ENCODE measurements at places on chromosomes 13 and 19.
A peak's percentile ranks its signal among the peaks of the same experiment; 100 is the strongest.

DNA sequence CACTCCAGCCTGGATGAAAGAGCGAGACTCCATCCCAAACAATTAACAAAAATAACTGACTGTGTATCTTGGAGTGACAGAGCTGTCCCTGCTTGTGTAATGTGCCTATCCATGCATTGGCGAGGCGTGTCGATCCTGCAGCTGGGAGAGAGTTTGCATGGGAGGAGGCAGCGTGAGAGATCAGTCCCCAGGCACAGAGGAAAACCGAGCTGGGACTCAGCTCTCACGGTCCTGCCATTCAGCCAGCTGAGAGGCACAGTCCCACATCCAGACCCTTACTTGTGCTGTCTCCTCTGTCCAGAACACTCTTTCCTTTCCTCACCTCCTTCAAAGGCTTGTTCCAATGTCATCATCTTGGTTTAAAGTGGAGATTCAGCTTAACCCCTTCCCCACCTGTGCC, 11.9 kb upstream of the SULT2B1 start:
- DNase-seq, result no peak

DNA sequence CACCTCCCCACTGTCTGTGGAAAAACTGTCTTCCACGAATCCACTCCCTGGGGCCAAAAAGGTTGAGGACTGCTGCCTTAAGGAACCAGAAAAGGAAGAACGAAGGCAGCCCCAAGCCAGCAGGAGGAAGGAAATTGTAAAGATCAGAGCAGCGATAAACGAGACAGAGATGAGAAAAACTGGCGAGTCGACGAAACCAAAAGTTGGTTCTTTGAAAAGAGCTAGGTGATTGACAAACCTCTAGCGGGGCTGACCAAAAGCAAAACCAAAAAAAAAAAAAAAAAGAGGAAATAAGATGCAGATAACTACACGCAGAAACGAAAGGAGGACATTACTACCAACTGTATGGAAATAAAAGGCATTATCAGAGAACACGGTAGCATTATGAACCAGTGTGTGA, 76.9 kb downstream of the GADD45B start:
- DNase-seq, result peak; percentile 26

DNA sequence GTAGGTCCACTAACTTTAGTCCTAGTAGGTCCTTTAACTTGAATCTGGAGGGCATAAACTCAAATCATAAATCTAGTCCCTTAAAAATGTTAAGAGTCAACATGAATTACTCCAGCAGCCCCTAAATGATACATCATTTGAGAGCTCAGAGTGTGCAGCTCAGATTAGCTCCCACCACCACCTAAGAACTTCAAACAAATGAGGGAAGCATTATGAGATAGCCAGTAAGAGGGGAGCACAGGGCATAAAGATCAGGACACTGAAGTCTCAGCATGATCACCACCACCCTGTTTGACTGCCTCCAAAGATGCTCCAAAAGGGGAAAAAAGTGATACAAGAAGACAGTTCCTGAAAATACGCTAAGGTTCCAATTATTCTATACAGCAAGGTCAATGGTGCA, 5.7 kb downstream of the PROSER1 start:
- DNase-seq, result no peak

DNA sequence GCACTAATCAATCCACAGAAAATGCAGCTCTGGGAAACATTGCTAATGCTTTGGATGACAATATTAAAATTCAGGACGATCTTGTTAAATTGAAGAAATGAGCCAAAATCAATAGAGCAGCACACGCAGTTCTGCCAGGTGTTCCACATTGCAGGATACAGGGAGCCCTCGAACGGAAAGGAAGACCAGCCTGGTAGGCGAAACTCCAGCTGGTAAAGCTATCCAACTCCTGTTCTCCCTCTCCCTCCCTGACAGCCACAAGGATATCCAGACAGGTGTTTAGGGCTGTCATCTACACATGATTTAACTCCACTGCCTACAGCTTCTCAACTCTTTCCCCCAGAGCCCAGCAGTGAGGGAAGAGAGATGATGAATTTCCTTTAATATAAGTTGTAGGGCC, 67.7 kb downstream of the EPSTI1 start:
- DNase-seq, result no peak

DNA sequence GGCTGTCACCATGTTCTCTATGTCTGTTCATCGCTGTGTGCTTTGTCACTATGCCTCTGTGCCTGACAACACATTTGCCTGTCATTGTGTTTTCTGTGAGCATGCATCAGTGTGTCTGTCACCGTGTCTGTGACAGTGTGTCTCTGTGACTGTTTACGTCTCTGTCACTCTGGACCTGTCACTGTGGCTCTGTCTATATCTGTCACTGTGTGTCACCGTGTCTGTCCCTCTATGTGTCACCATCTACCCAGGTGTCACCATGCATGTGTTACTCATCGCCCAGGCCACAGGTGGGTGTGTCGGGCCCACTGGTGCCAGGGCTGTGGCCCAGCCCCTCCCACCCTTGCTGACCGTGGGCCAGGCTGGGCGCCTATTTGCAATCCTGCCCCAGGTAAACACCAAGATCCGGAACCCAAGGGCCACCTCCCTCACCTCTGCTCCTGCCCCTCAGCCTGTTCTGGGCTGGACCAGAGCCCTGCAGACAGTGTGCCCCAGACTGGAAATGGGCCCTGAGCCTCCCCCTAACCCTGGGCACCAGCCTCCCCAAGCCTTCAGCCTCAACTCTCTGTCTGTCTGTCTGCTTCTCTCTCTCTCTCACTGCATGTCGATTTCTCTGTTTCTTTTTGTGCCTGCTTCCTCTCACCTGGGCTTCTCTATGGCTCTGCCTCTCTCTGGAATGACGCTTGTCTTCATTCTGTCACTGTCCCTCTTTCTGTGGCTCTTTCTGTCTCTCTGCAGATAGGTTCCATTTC, 7.7 kb downstream of the IRF2BP1 start:
- DNase-seq, result no peak

DNA sequence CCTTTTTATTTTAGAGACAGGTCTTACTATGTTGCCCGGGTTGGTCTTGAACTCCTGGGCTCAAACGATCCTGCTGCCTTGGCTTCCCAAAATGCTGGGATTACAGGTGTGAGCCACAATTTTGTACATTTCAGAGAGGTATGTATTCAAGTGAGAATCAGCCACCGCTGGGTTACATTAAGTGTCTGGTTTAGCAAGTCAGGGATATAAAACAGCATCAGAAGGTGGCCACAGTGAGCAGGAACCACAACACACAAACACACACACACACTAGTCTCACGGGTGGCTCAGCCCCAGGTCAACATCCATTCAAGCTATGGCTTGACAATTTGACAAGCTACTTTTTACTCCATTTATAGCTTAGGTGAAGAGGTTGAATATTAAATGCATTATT, 20.2 kb downstream of the KLK5 start:
- DNase-seq, result no peak

GRCh38 chr19:9406798-9407352, 28.5 kb downstream of the ZNF266 start:
- DNase-seq, result peak; percentile 20

DNA sequence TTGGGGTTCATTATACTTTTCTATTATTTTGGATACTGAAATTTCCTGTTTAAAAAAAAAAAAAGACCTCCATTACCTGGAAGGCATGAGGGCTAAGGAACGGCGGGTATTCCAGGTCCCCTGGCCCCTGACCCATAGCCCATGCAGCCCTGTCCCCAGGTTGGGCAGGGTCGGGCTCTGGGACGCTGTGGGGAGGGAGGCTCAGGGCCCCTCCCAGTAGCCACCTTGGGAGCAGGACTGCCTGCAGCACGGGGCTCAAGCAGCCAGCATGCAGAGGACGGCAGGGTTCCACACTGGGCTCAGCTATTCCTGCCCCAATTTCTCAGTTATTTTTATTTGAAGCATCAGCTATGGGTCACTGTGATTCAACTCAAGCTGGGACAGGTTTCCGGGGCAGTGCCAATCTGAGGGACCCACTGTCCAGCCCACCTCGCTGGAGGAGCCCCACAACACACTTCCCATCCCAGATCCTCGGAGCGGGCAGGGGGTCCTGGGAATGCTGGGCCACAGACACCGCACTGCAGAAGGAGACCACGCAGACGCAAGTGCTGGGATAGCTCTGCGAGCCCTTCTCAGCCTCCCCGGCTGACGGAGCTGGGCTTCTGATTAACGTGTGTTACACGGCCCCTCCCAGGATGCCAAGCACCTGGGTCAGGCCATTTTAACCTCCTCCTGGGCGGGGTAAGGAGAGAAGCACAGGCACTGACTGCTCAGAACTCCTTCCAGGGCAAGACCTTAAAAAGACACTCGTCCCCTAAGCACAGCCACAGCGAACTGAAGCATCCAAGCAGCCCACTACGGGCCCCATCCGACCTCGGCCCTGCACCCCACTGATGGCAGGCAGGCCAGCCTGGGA, 60.1 kb downstream of the PEPD start:
- no peak for DNase-seq

GRCh38 chr19:57888560-57889231, at the start of gene ZNF814:
Gene ZNF814 (minus strand): TSS chr19:57889037. CDS start chr19:57888802, 235 bp downstream.
- DNase-seq, result peak; percentile 74

GRCh38 chr13:73505376-73505890, 446.6 kb downstream of the KLF5 start:
- DNase-seq, result no peak

DNA sequence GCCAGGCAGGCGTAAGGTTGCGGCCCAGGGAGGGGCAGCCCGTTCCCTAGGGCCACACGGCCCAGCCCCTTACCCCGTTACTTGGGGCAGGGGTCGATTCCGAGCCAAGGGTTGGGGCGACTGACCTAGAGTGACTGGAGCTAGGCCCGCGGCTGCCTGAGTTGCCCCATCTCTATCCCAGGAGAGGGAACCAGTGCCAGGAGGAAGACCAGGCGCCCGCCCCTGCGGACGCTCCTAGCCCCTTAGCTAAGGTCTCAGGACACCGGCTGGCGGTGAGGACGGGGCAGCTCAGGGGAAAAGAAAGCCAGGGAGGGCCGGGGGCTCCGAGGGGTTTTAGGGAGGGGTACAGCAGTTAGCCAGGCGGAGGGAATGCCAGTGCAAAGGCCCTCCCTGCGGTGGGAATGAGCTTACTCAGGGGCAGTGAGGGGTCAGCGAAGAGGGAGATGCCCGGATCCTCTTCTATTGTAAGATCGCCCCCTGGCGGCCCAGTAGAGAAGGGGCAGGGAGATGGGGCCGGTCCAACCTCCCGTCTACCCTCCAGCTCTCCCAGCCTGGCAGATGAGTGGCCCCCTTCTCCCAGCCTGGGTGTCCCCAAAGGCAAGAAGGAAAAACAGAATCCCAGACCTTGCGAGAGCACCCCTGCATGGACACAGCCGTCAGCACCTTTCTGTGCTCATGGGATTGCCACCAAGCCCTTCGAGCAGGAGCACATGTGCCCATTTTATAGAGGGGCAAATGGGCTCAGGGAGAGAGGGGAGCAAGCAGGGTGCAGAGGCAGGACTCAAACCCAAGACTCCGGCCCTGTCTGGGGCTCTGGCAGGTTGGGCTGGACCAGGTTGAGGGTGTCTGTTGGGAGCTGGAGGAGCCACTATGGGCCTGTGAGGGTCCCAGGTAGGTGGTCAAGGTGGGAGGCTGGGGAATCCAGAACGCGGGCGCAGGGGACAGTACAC, 16.3 kb downstream of the CILP2 start:
- peak; percentile 27 for DNase-seq

GRCh38 chr13:94345374-94346195, 133.9 kb downstream of the DCT start:
- DNase-seq, result no peak

DNA sequence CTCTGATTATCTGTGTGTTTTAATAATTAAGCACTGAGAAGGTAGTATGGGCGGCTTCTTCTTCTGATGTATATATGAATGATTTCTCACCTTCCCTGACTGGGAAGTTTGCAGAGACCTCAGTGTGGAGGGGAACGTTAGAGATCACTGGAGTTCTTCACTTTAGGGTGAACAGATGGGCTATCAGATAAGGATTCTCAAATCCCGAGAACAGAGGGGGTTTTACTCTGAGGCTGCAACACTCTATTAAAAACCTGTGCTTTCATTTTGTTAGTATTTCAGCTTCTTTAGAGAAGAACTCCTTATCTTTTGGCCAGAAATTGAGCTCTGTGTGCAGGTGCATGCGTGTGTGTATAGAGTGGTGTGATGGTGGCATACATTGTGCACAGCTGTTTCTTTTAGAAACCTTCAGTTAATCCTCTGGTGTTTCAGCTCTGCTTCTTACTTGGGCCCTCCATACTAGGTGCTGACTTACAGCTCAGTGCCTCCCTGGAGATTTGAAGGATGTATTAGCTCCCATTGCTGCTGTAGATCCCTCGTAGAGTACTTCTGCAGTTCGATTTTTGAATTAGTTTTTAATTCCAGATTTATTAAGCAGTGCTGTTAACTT, 45.3 kb upstream of the PCDH9 start:
- DNase-seq, result no peak

DNA sequence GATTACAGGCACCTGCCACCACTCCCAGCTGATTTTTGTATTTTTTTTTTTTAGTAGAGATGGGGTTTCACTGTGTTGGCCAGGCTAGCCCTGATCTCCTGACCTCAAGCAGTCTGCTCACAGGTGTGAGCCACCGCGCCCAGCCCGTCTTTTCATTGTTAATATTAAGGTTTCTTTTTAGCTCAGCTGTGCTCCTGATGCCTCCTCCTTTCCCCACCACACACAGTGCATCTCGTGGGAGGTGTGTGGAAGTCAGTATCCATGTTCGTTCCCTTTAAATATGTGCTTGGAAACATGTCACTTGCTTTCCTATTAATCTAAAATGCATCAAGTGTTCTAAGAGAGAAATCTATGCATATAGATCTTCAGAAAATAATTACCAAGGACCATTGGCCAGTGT, 53.5 kb downstream of the IPO5 start:
- DNase-seq, result no peak

DNA sequence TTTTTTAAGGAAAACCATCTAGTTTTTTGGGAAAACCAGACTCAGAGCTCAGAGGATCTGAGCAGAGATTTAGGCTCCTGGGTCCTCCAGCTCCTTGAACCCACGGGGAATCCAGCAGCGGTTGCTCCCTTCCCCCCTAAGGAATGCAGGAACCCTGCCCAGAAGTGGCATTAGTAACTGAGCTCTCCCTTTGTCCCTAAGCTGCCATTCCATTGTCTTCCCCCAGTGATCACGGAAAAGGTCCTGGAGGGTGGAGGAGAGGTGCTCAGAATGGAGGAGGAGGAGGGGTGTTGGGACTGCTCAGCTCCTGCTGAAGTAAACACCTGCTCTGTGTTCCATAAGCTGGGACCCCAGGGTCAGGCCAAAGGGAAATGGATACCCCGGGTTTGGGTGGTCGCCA, 16.8 kb upstream of the OR1M1 start:
- no peak for DNase-seq

- DNase-seq, result peak; percentile 78
Measured at GRCh38 chr19:49387936-49388372, at the start of gene KASH5. Gene KASH5 (plus strand): TSS chr19:49388249. CDS start chr19:49390884, 2,635 bp downstream.

GRCh38 chr13:28540612-28541011, 45.7 kb upstream of the FLT1 start:
- no peak for DNase-seq

GRCh38 chr19:2577722-2578335, 101.9 kb downstream of the GADD45B start:
- DNase-seq, result no peak

- no peak for DNase-seq
Measured at GRCh38 chr13:26280822-26281221, 26.9 kb downstream of the CDK8 start.

DNA sequence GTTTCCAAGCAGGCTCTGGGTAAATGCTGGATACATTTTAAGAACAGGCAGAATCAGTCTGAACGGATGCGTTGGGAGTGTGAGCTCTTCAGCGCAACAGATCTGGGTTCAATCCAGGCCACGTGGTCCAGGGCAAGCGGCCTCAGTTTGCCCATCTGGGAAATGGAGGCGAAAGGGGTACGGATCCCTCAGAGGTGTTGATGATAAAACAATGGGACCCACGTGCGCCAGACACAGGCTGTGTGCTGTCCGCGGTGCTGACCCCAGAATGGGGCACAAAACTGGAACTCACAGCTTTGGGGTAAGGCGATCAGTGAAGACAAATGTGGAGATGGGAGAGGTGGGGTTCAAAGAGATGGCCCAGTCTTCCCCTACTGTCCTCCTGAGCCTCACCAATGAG, 13.1 kb upstream of the PDE4C start:
- no peak for DNase-seq
